B cell (primary cell): ENCODE measurements at places on chromosomes 7 and 10.
A peak's percentile ranks its signal among the peaks of the same experiment; 100 is the strongest.

DNA sequence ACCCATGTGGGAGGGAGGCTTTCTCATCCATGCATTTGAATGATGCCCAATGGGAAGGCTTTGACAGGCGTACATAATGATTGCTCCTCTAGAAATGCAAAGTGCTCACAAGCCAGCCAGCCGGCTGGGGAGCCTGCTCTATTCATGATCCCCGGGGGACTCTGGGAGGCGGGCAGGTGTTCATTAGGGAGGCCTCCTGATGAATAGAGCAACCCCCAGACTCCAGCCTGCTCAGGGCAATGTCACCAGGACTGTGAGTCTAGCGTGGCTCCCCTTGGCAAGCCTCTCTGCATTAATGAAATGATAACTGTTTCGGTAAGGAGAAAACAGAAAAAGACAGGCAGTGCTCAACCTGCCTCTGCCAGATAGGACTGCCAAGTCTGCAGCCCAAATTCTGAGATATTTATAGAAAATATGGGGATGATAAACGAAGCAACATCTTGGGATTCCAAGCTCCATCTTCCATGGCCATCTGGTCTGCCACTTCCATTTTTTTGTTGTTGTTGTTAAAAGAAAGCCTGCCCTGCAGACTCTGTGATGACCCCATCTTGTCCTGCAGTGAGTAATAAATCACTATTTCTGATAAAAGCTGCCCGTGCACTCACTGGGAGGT, 236.4 kb downstream of the PRPF18 start:
- DNase-seq, result no peak

GRCh38 chr7:106196460-106197021, 84.4 kb upstream of the SYPL1 start:
- no peak for DNase-seq

GRCh38 chr10:81696609-81697388, 178.2 kb upstream of the NRG3 start:
- DNase-seq, result no peak

GRCh38 chr10:64863836-64864235, 1342.6 kb downstream of the REEP3 start:
- DNase-seq, result no peak

- DNase-seq, result no peak
These were observed 16.9 kb downstream of the MAD1L1 start for GRCh38 chr7:2215851-2216250.

DNA sequence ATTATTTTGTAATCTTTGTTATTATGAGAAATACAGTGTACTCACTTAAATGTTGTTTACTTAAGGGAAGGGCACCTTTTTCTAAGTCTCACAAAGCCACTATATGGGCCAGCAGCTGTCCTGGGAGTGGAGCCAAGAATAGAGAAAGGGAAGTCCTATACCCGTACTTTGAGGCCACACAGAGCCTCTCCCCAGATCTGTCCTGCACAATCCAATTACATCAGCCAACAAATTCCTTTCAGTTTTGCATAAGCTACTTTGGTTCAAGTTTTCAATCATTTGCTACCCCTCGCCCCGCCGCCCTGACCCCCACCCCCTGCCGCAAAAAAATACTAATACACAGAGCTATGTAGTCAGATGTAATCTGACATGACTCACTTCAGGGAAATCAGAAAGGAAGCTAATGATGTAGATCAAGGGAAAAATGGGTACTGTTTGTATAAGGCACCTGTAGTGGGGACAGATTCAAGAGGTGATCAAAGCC, 297.4 kb upstream of the NEBL start:
- DNase-seq, result no peak

DNA sequence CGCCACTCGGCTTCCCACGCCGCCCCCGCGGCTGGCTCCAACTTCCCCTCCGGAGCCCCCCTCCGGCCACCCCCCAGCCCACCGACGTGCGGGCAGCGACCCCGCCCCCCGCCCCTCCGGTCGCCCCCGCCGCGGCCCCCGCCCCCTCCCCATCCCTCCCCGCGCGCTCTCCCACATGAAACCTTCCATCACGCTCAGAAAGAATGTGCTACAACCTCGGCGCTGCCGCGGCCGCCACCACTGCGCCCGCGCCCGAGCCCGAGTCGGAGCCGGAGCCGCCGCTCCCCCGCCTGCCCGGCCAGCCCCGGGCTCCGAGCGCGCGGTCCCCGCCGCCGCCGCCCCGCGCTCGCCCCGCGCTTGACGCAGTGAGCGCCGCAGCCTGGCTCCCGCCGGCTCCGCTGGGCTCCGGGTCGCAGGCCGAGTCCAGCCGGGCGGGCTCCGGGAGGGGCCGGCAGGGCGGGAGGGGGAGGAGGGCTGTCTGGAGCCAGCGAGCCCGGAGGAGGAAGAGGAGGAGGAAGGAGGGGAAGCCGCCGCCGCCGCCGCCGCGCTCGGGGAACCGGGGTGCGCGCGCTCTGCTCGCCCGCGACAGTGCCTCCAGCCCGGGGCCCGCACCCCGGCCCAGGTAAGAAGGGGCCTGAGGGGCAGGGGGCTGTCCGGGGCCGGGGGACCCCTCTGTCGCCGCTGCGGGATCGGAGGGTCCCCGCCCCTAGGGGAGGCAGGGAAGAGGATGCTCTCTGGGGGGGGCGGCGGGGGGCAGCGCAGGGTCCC, 4.3 kb upstream of the ELFN1 start:
- peak; percentile 51 for DNase-seq

DNA sequence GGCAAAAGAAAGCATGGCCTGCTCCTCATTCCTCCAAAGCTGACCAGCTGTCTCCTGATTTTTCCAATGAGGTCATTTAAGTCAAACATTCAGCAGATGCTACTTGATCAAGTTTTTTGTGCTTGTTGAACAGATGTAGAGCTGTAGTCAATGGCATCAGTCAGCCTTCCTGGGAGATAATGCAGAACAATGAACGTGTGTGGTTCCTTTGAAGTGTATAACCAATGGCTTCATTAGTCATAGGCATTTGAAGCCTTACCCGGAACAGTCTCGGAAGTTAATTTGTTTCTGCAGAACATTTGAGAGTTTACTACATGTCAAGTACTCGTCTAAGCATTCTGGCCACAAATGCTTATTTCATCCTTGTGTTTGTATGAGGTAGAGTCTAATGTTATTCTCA, 227.1 kb downstream of the ADRA2A start:
- DNase-seq, result no peak

GRCh38 chr7:117085275-117085674, 132.0 kb downstream of the ST7 start:
- DNase-seq, result no peak

DNA sequence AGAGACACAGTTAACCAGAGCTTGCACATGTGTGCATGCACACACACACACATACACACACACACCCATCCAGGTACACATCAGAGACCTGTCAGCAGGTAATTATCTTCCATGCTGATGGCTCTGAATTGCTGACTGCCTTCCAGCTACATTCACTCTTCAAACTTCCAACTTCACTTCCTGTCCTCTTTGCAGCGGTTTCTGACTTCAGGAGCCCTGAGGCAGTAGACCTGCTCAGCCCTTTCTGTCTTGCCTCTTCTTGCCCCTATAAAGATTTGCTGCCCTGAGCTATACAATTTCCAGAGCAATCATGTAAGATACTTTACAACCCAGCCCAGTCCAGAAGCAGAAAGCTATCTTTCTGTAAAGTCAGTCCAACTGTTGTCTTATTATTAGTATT, 310.2 kb downstream of the FGFR2 start:
- no peak for DNase-seq

DNA sequence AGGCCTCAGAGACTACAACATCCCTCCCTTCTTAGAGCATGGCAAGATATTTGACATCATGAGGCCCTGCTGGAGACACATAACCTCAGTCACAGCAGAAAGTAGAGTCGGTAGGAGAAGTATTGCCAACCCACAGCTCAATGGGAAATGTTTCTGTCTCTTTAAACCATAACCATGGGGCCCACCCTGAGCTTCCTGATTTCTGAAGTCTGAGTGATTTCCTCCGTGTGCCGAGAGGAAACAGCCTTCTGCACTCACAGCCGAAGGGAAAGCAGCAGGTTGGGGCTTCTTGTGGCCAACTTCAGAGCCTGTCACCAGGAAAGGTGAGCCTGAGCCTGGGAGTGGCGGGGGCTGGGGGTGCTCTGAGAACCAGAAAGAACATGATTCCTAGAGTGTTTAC, at the start of gene GIMAP1:
Gene GIMAP1, plus strand, starts transcription at position 246 of the 400 bp plus-strand sequence. CDS start 2,435 bp downstream, outside the sequence.
- DNase-seq, result peak; percentile 39

GRCh38 chr10:43078986-43079273, 2.1 kb downstream of the RET start:
- DNase-seq, result no peak

- DNase-seq, result no peak
These were observed 176.2 kb downstream of the GALNT17 start for GRCh38 chr7:71308096-71308495.
